ENCODE measurements at places on chromosomes 11 and 22.
A peak's percentile ranks its signal among the peaks of the same experiment; 100 is the strongest.

DNA sequence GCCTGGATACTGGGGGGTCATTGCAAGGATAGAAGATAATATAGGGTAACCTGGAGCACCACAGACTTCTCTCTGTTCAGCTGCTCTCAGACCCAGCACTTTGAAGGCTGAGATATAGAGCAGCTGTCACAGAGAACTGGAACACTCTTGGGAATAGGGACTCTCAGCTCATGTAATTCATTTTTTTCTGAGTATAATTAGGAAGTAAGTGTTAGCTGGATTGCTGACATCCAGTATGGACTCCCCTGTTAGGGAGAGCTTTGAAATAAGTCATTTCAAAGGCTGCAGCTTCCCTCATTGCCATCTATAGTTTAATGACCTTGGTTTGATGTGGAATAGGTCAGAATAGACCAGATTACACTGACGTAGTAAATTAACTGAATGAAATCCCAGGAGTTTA lies 120.8 kb upstream of the POU2AF2 start:
- DNase-seq: no peak

DNA sequence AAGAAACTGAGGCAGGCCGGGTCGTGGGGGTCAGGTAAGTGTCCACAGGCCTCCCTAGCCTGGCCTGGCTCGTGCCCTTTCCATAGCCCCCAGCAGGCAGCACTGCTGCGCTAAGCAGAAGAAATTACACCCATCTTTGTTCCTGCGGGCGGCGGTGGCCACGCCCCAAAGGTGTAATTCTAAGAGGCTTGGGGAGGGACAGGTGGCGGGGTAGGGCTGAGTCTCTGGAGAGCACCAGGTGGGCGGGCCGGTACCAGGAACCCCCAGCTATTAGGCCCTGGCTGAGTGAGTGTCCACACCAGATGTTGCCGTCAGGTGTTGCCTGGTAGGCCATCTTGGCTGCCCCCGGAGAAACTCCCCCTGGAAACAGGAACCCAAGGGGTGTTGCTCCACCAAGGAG lies 12.3 kb upstream of the ARAP1 start:
- DNase-seq: no peak

DNA sequence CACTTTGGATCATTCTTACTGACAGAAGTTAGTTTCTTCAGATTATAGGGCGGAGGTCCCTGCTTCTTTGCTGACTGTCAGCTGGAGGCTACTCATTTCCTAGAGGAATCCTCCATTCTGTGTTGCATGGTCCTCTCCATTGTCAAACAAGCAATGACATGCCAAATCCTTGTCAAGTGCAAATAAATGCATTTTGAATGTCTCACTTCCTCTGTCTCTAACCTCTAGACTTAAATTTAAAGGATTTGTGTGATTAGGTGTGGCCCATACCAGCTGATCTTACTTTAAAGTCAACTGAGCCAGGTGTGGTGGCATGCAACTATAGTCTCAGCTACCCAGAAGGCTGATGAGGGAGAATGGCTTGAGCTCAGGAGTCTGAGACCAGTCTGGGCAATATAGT lies 458.4 kb upstream of the CCDC179 start:
- no peak for DNase-seq

GRCh38 chr11:63490551-63491239 lies at the start of gene PLAAT5:
TSS of gene PLAAT5 (minus strand) at chr11:63491167. CDS start at chr11:63491034, 133 bp downstream.
- no peak for DNase-seq

DNA sequence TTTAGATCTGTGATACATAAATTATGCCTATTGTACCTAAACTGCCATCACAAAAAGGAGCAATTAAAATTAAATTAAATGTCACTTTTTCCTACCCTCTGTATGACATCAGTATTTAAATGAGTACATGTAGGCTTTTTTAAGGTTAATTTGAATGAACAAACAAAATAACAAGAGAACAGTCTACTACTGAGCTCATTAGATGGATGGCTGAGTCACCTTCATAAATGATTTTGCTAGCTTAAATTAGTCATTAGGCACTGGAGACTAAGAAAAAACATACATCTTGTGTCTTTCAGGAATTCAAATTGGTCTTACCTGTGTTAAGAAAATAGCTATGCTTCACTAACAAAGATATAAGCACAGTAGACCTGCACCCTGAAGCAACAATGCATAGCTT lies 153.6 kb downstream of the RCN1 start:
- DNase-seq: no peak

DNA sequence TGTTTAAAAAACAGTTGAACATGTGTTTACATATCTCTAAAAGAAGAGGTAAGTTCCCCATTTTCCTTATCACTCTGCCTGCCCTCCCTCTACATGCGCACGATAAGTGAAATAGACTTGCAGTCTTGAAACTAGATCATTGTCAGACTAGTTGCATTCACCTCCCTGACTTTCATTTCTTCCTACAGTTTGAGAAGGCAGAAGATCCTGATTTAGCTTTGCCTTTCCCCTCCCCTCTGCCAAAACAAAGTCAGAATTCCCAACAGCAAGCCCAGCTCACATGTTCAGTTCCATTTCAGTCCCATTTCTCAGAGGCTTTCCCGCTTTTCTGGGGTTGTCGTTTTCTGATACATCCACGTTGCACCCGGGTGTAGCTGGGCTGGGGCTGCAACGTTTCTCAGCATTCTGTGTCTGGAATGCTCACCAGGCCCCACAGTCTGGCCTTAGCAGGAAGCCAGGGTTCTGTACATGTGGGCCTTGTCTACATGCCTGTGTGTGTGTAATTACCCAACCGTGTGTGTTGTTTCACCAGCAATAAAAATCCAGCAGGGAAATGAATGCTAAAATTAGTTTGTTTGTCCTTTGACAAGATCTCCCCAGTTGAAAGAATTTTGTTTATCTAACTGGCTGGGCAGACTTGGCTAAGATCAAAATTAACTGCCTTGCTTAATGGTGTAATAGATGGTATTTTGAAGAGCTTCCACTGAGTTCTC lies 179.2 kb downstream of the DBX1 start:
- DNase-seq: no peak

GRCh38 chr11:129277198-129277843 lies 85.2 kb upstream of the ARHGAP32 start:
- peak; percentile 18 for DNase-seq

GRCh38 chr11:72821221-72821919 lies 7.2 kb downstream of the ATG16L2 start:
- no peak for DNase-seq

GRCh38 chr11:58004664-58005063 lies 19.0 kb upstream of the OR9Q1 start:
- DNase-seq: no peak

GRCh38 chr11:12249590-12250260 lies 127.6 kb upstream of the PARVA start:
- DNase-seq: no peak

DNA sequence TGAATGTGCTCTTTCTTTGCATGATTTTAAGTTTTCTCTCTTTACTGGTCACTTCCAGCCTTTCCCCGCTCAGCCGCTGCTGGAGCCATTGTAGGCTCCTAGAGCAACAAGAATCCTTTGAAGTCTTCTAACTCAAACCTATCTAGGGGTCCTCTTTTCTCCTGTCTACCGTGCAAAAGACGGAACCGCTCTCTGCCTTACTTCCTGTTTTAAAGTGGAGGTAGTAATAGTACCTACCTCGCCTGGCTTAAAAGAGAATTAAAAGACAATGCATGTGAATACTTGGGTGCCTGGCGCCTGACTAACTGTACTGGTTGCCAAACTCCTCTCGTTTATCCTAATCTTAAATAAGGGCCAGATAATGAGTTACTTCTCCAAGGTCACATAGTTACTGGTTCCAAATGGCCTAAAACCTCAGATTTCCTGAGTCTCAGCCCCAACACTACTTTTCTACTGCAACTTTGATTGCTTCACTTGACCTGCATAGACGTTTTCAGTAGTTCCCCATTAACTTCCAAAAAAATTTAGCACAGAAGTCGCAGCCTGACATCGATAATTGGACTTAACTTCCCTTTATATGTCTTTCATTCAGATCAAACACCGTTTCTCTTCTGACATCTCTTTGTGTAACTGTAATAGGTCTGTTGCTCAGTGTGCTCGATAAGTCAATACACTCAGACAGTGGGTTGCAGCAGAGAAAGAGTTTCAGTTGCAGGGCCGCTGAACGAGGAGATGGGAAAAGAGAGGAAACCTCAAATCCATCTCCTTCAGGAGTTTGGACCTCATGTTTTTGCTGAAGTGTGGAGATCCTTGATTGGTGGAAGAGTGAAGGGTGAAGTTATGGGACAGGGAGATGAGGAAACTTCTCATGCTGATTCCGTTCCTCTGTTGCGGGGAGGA lies 891 bp downstream of the SAMM50 start:
- DNase-seq: peak; percentile 12

- DNase-seq: peak; percentile 78
Measured at GRCh38 chr11:108931168-108931567, 266.3 kb downstream of the DDX10 start.

GRCh38 chr22:35411102-35411501 lies 11.2 kb downstream of the MCM5 start:
- DNase-seq: no peak

DNA sequence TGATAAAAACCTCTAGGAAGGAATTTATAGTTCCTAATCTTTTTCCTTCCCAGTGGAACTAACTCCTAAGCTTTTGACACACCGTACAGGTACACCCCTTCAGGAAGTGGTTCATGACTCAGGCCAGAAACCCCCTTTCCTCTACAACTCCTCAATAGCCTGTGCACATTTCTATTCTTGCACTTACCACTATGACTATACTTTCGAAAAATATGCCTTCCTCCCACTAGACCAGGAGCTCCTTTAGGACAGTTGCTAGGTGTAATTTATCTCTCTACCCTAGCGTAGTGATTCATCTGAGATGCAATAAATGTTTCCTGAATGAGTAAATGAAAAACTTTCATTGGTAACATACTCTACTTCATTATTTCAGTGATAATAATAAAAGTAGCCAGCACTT lies 14.5 kb downstream of the MAP6 start:
- peak; percentile 49 for DNase-seq

- DNase-seq: no peak
Measured at GRCh38 chr11:126853732-126854131, 146.8 kb downstream of the KIRREL3 start.

GRCh38 chr11:73475549-73476095 lies 99.4 kb downstream of the RELT start:
- DNase-seq: no peak

DNA sequence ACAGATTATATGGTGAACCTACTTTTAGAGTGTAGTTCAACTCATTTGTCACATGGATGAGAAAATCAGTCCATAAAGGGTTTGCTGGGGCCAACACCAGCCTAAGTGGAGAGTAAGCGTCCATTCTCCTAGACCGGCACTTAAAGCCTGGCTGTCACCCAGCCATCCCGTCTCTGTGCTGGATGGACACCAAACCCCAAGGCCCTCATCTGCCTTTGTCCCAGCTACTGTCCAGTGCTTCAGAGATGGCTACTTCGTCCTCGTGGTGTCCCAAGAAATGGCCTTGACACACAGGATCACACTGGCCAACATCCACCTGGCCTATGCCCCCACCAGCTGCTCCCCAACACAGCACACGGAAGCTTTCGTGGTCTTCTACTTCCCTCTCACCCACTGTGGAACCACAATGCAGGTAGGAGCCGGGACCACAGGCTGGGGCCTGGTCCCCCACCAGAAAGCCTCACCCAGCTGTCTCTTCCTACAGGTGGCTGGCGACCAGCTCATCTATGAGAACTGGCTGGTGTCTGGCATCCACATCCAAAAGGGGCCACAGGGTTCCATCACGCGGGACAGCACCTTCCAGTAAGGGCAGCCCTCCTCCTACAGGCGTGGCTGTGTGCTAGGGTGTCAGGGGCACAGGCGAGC lies 3.5 kb downstream of the ZP1 start:
- DNase-seq: no peak

DNA sequence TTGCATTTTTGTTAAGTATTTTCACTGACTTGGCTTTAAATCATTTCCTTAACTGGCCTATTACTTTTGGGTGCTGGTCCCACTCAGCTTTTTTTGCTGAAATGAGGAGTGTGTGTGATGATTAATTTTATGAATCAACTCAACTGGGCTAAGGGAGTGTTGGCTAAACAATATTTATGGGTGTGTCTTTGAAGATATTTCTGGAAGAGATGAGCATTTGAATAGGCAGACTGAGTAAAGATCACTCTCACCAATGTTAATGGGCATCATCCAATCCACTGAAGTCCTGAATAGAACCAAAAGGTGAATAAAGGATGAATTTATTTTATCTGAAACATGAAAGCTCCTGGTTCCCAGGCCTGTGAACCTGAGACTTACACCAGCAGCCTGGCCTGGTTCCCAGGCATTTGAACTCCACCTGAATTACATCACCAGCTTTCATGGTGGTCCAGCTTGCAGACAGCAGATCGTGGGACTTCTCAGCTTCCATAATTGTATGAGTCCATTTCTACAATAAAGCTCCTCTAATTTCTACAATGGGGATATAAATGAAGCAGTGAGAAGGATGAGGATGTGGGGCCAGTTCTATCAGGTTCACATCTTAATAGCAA lies 241.3 kb upstream of the ZC3H12C start:
- peak; percentile 36 for DNase-seq

GRCh38 chr11:2173150-2173693 lies 1.6 kb upstream of the TH start:
- no peak for DNase-seq

DNA sequence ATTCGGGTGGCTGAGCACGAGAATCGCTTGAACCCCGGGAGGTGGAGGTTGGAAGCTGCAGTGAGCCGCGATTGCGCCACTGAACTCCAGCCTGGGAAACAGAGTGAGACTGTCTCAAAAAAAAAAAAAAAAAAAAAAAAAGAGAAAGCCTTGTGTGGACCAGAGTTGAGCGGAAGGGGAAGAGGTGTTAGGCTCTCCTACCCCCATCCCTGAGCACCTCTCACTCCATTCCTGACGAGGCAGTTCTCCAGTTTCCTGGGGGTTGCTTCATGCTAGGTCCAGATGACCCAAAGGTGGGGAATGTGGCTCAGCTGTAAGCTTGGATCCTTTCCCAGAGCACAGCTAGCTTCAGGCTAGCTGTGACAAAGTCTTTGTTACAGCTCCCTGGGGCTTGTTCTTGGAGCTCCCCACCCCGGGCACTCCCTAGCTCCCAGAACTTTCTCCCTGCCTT lies 8.8 kb upstream of the DNAL4 start:
- peak; percentile 94 for DNase-seq

DNA sequence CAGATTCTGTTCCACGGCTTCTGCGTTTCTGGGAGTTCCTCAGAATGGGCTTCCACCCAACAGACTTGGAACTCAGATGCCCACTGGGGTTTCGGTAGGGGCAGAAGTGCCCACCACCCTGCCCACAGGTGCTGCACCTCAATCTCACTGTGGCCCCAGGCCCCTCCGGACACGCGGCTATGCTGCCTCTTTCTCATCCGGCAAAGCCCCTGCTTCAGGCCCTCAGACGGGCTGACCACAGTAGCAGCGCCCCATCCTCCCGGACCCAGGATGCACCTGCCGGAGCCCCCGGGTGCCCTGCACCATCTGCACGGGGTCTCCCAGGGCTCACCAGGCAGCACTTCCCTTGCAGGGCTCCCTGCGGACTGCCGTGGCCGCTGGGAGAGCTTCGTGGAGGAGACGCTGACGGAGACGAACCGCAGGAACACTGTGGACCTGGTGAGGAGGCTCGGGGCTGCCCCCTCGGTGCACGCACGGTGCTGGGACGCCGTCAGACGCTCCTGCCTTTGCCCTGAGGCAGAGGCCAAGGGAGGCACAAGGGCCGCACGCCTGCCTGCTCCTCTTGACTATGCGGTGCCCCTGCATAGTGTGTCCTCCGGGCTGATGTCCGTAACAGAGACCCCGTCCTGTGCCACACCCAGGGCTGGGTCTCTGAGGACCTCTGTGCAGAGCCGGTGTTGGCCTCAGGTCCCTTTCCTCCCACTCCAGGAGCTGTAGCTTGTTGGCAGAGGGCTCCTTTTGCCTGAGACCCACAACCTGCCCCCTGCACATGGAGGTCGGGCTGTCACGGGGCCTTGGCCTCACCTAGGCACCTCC lies 38.6 kb downstream of the SBF1 start:
- DNase-seq: no peak
